ENCODE measurements at places on chromosomes 13 and 19.

DNA sequence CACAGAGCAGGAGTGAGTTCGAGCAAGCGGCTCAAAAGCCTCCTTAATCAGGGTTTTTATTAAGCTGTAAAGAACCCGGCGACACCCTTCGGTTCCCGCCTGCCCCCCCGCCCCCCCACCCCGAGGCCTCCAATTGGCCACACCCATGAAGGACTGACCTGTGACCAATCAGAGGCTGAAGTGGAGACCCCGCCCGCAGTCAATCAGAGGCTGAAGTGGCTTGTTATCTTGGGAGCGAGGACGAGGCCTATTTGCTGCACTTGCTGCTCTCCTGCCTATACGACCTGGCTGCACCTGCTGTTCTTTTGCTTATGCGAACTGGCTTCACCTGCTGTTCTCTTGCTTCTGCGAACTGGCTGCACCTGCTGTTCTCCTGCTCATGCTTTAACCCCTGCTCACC is 844.9 kb downstream of the OLFM4 start:
- no peak for DNase-seq

DNA sequence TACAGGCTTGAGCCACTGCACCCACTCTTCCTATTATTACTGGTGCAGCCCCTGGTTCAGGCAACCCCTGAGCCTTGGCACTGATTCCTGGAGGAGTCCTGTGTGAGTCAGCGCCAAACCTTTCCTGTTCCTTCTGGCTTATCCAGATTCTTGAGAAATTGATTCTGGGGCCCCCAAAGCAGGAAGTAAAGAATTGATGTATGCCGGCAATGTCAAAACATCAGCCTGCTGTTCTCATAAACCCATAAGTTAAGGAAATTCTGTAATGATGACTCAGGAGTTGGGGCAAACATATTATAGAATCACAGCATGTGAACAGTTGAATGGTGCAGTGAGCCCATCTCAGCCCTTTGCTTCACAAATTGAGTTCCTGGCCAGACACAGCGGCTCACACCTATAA is 1.4 kb upstream of the OR7G3 start:
- no peak for DNase-seq

DNA sequence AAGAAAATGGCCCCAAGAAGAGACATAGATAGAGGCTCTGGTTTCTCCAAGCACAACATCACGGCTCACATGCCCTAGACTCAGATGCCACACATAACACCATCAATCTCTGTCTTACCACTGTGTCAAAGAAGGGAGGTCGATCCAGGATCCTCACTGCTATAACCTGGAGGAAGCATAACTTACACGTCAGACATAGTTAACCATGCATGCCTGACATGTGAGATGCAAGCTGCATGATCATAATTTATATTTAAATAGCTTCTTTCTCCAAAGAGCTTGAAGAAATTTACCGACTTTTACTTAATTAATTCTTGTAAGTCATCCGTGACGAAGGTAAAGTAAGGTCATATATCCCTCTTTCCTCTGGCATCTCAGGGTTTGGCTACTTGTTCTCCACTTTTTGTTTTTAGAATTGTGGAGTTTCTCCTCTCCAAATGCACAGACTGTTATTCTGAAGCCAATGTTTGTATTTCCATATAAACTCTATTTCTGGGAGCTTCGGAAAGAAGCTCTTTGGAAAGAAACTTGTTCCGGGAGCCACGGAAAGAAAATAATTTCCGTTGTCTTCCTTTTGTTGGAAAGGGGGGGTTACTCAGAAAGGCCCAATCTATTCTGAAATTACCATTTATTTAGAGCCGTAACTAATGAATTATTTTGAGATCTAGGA is 205.6 kb downstream of the LHFPL6 start:
- no peak for DNase-seq

GRCh38 chr13:112587212-112587763 is 665 bp downstream of the TUBGCP3 start:
- DNase-seq, result peak; percentile 65

DNA sequence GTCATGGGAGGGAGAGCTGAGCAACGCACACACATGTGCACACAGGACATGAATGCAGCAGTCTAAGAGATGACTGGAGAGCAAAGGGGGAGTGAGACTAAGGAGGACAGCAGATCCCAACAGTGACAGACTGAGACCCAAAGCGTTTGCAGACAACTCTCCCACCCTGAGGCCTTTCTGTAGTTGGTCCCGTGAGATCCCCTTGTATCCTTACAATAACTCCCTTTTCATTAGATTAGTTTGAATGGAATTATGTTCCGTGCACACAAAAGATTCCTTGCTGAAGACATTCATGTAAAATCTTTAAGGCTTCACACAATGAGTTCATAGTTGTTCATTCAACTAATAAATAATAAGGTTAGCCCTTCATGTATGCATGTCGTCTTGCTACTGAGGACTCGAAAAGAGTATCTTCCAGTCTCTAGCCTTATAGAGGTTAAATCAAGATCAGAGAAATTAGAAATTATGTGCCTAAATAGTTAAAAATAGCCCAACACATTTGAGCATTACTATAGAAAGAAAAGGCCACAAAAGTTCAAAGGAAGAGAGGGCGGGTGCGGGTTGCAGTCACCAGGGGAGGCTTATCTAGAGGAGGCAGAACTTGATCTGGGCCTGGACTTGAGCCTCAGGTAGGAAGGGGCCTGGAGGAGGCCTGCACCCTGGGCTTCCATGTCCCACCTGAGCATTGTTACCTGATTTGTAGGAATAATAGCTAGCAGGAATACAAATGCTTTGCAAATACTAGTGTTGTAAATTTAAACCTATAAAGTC is 3.1 kb upstream of the GTF3A start:
- DNase-seq, result no peak

- no peak for DNase-seq
Measured at GRCh38 chr13:33751151-33751550, 66.8 kb upstream of the RFC3 start.

- no peak for DNase-seq
Measured at GRCh38 chr19:511101-511851, 4.0 kb downstream of the TPGS1 start.

All from fibroblast of skin of left biceps (primary cell).